A375 (cell line): ENCODE measurements at places on chromosomes 1 and 21. TPM values are rescaled to one million over a fixed set of nuclear protein-coding genes. Genes with fewer than 3 reads are reported as not detected.

NTNG1 gene
- 4.6 and 4.9 TPM in 2 replicates for total RNA-seq

CD1C gene
- total RNA-seq, result not detected in 2 replicates

OLFML3 gene
- 0.53 and 0.90 TPM in 2 replicates for total RNA-seq

ADORA1 gene
- 5.5 and 7.1 TPM in 2 replicates for total RNA-seq

CR1 gene
- not detected in 2 replicates for total RNA-seq

CFAP298 gene
- 64.5 and 74.8 TPM in 2 replicates for total RNA-seq

TGFB2 gene
- 0.68 and 0.88 TPM in 2 replicates for total RNA-seq

OR6K3 gene
- not detected in 2 replicates for total RNA-seq

SPOCD1 gene
- 9.9 and 10.8 TPM in 2 replicates for total RNA-seq
